ENCODE measurements at places on chromosomes 6 and 20.
A peak's percentile ranks its signal among the peaks of the same experiment; 100 is the strongest.

DNA sequence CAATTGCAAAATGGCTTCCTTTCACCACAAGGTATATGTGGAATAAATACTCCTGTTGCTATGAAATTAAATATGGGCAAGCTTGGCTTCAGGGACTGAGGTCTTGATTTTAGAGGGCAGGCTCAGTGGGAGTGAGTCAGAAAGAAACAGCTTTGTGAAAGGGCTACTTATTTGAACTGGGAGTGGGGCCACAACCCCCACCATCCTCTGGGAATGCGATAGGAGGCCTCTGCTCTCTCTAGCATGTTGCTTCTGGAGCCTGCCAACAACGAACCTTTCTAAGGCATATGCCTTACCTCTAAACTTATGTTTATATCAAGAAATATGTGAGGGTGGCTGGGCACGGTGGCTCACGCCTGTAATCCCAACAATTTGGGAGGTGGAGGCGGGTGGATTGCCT, 149.7 kb downstream of the LRRC1 start:
- no peak for DNase-seq

DNA sequence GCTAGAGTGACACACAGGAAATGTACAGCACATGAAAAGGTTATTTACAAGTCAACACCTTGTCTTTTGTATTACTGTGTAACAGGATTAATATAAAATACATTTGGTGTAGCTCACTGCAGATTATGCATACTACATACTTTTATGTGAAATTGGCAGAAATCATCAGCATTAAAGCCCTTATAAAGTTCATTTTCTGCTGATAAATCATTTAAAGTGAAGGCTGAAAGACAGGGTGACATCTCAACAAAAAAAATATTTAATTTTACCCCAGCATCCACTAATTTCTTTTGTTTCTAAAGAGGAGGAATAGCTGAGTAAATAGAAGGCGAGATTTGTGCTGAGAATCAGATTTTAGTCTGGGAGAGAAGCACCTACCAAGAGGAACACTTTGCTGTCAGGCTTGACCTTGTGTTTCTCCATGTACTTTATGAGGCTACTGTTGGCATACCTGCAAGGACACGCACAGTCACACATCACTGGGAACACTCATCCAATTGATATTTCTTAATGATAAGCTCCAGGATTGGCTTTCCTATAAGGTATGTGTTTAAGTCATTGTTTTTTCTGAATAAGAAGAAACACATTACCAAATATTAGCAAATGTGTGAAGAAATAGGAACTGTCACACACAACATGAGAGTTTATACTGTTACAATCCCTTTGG, 146.6 kb upstream of the SLC22A16 start:
- DNase-seq: no peak

GRCh38 chr20:17936286-17936760, 32.3 kb downstream of the SNX5 start:
- no peak for DNase-seq

GRCh38 chr20:41177636-41178035, 40.3 kb downstream of the PLCG1 start:
- DNase-seq: no peak

- DNase-seq: no peak
Measured at GRCh38 chr20:54576518-54576917, 101.1 kb downstream of the DOK5 start.

GRCh38 chr20:58824843-58825242, 25.9 kb downstream of the GNAS-AS1 start:
- no peak for DNase-seq

- no peak for DNase-seq
Measured at GRCh38 chr20:22752324-22752723, 168.0 kb upstream of the FOXA2 start.

GRCh38 chr20:7151676-7152470, 384.4 kb downstream of the BMP2 start:
- no peak for DNase-seq

GRCh38 chr6:26027491-26028211, 59.6 kb upstream of the HFE start:
- DNase-seq: no peak

GRCh38 chr6:28343898-28344677, 5.7 kb upstream of the ZKSCAN3 start:
- DNase-seq: no peak

GRCh38 chr6:474453-475185, 83.1 kb downstream of the IRF4 start:
- peak; percentile 41 for DNase-seq

DNA sequence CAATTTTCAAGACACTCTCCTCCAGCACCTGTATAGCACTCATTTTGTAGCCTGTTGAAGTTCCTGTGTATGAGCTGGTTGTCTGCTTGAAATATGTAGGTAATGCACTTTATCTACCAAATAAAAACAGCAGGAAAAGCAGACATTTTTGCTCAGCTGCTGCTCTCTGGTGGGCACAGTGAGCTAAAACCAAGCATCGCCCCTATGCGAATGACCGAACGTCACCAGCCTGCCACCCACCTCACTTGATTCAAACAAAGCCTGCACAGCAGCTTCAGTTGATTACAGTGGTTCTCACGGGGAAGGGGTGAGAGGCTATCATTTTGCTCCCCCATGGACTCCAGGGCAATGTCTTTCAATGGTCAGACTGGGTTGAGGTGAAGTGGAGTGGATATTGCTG, 185.7 kb downstream of the SASH1 start:
- DNase-seq: no peak

- no peak for DNase-seq
Measured at GRCh38 chr6:52731719-52732118, 31.6 kb downstream of the GSTA2 start.
